ENCODE measurements at places on chromosomes 11 and 22. TPM values are rescaled to one million over a fixed set of nuclear protein-coding genes. Genes with fewer than 3 reads are reported as not detected.

Gene ZP1
- total RNA-seq: 0.09 TPM

Gene DRD4
- 0.21 TPM for total RNA-seq

Gene ALX4
- total RNA-seq: 5.7 TPM

Gene MCAT
- 26.7 TPM for total RNA-seq

Gene OR10A4
- total RNA-seq: not detected

Gene ACTN3
- total RNA-seq: not detected

Gene CCDC87
- 0.54 TPM for total RNA-seq

Gene HSPB2
- not detected for total RNA-seq

Gene WNT11
- total RNA-seq: 1.4 TPM

Gene RFPL2
- total RNA-seq: 0.07 TPM

Gene CASP4
- 5.0 TPM for total RNA-seq

Gene TMEM121B
- total RNA-seq: 0.16 TPM

Gene SLC22A12
- total RNA-seq: not detected

Gene GDPD4
- total RNA-seq: not detected

Gene C11orf97
- not detected for total RNA-seq

Gene CDK2AP2
- total RNA-seq: 96.7 TPM

Gene OR51E2
- not detected for total RNA-seq

Gene PRAME
- total RNA-seq: 115 TPM

Gene OR52N1
- total RNA-seq: not detected

Gene LRRC10B
- 0.25 TPM for total RNA-seq
